ENCODE measurements at places on chromosomes 2 and 18.
A peak's percentile ranks its signal among the peaks of the same experiment; 100 is the strongest.

DNA sequence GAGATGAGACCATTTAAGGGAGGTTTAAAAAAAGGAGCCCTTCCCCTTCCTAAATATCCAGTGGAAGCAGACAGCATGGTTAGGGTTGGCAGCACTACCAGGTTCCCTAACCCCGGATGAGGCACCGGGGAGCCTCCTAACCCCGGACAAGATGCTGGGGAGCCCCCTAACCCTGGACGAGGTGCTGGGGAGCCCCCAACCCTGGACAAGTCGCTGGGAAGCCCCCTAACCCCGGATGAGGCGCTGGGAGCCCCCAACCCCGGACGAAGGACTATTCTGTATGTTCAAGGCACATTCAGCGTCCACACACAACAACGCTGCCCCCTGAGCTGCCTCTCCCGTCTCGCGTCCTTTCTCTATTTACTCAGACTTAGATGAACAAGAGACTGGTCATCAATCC lies 51.9 kb downstream of the ANKMY1 start:
- no peak for DNase-seq

- DNase-seq, result no peak
Measured at GRCh38 chr2:128316777-128317180, 1.9 kb downstream of the HS6ST1 start.

GRCh38 chr2:109453371-109453995 lies 160.3 kb downstream of the SEPTIN10 start:
- no peak for DNase-seq

DNA sequence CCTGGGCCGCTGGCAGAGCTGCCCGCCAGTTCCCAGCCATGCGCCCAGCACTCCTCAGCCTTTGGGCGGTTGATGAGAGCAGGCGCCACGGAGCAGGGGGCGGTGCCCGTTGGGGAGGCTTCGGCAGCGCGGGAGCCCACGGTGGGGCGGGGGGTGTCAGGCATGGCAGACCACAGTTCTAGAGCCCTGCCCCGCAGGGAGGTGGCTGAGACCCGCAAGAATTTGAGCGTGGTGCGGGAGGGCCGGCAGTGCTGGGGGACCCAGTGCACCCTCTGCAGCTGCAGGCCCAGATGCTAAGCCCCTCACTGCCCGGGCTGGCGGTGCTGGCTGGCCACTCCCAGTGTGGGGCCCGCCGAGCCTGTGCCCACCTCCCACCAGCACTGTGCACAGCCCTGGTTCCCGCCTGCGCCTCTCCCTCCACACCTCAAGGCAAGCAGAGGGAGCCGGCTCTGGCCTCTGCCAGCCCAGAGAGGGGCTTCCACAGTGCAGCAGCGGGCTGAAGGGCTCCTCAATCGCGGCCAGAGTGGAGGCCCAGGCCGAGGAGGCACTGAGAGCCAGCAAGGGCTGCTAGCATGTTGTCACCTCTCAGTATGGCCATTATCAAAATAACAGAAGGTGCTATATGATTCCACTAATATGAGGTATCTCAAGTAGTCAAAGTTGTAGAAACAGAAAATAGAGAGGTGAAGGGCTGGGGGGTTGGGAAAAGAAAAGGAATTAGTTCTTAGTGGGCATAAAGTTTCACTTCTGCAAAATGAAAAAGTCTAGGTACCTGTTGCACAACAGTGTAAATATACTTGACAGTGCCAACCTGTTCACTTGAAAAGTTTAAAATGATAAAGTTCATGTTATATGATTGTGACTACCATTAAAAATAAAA lies 72.3 kb downstream of the SH3YL1 start:
- DNase-seq, result no peak

GRCh38 chr2:204538182-204539018 lies 6.9 kb upstream of the PARD3B start:
- DNase-seq, result no peak

DNA sequence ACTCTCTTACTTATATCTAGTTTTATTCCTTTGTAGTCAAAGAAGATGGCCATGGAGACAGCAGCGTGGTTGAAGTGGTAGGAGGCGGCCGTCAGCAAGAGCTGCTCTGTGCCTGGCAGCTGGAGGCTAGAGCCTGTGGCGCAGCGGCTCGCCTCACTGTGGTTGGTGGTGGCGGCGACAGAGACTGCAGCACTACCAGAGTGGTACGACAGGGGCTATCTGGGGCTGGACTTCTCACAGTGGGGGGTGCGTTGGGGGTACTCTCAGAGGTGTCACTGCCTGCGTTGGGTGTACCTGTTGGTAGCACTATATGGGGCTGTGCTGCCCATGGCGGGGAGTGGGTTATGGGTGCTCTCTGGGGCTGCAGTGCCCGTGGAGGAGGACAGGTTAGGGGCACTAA lies 8.5 kb upstream of the ANKRD62 start:
- DNase-seq, result no peak

GRCh38 chr2:155062250-155062921 lies 363.9 kb downstream of the KCNJ3 start:
- no peak for DNase-seq

DNA sequence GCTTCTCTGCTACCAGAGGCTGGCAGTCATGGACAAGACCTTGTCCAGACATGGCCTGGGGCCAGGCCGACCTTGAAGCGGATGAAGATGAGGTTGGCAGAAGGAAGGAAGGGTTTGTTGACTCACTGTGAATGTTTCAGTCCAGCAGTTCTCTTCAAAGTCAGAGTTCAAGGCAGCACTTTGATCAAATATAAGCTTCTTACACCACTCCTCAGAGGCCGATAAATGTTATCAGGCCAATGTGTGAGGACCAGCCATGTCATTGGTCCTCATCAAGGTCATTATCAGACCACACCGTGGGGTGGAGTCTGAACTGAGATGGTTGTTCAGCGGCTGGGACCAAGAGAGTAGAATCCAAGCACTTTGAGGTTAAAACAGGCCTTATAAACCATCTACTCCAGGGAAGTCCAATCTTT lies 35.5 kb downstream of the QPCT start:
- no peak for DNase-seq

DNA sequence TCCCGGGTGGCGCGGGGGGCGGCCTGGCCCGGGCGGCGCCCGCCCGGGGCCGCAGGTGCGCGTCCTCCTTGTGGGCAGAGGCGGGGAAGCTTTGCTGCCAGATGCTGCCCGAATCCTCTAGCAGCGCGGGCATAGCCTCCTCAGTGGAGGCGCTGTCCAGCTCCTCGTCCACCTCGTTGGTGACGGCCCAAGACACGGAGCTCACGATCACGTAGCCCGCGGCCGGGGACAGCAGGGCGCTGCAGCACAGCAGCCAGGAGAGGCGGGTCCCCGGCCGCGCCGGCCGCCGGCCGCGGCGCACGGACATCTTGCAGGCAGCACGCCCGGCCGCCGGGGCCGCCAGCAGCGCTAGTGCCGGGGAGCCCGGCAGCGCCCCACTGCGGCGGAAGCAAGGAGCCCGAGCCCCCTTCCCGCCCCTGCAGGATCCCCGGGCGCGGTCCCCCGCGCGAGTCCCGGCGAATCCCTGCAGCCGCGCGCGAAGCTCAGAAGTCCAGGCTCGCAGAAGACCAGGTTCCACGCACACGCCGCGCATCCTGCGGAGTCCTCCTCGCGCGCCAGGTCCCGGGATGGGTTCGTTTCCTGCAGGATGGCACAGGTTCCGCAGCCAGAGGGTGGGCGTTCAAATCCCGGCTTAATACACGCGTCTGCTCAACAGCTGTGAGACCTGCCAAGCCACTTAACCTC lies at the start of gene CREG2:
Gene CREG2 (minus strand): TSS at position 353 of the 684 bp plus-strand sequence. CDS start 46 bp downstream, at position 307.
- DNase-seq, result peak; percentile 32

- DNase-seq, result no peak
Measured at GRCh38 chr2:205290299-205290698, 392.0 kb upstream of the NRP2 start.

GRCh38 chr2:17160594-17160993 lies 357.6 kb downstream of the RAD51AP2 start:
- no peak for DNase-seq

DNA sequence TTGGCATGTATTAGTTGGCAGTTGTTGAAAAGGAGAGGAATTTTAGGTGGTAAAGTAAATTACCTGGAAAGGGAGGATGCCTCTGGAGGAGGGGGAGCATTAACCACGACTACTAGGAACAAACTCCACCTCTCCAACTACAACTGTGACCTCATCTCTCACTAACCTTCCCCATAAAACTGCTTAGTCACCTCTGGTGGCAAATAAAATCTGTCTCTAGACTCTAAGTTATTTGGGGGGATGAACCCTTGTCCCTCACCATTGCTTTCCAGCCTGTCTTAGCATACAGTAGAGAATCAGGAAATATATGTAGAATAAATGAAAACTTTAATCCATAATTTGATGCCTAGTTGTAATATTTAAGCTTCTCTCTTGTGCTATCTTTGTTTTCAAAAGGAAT lies 27.6 kb upstream of the MYO1B start:
- no peak for DNase-seq

DNA sequence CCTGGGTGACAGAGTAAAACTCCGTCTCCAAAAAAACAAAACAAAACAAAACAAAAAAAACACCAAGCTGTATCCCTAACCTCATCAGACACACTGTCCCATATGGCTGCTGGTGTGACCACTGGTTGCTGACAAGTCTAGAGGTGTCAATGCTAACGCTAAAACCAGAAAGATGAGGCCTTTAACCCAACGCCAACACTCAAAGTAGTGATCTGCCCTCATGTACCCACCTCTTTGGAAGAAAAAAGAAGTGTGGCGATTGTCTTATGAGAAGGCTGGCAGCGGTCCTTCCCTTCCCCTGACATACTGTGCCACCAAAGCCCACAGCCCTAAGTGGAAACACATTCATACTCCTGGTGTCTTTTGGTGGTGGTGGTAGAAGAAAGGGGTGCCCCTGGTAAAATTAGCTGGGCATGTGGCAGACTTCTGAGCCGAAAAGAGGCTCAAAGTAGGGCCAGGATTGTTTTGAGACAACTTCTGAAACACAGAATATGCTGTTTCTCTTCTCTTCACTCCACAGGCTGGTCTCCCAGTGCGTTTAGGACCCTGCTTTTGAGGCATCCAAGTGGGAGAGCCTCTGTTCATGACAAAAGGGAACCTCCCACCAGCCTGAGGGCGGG lies 9.8 kb downstream of the SERTAD2 start:
- no peak for DNase-seq

- DNase-seq, result no peak
Measured at GRCh38 chr2:144213797-144214196, 306.1 kb downstream of the ZEB2 start.

DNA sequence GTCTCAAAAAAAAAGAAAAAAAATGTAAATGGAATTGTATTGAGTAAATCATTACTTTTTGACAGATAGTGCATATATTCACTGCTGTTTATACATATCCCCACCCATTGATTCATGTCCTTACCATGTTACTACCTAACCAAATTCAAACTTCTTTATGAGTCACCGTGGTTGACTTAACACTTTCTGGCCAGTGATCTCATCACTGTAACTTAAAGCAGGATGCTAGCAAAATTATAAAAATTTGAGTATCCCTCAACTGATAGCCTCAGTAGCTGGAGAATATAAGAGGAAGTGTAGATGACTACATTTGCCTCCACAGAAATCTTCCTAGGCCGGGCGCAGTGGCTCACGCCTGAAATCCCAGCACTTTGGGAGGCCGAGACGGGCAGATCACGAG lies 13.4 kb downstream of the CNOT9 start:
- DNase-seq, result no peak

GRCh38 chr2:75459565-75460310 lies 101.0 kb downstream of the EVA1A start:
- DNase-seq, result no peak

DNA sequence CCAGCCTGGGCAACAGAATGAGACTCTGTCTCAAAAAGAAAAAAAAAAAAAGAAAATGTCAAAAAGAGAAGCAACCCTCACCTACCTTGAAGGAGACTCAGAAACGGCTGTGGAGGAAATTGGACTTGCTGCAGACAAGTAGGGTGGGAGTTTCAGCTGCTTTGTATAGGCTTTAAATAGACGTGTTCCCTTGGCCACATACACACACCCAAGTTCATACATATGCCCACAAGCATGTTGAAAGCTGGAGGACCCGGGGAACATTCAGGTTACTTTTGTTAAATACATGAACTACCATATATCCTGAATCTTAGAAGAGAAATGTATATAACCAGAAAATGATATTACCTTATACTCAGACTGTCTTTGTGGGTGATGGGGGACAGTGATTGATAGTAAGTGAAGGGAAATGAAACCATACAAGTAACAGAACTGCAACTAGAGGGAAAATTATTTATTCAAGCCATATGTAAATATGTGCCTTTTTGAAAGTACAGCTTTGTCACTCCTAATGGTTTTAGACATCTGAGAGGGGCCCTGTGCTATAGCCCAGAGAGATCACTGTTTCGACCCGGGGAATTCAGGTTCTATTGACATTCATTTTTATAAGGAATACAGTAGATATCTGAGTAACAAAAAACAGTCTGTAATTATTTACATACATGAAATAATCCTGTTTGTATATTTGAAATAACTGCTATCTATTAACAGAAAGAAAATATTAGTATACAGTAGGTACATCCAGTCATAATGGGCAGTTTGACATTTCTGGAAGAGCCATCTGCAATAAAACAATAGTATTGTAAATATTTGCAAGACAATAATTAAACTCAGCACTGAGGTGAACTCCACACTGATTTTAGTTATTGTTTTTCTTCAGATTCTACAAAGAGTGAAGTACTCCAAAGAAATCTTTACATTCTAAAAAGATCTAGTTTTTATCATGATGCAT lies 48.0 kb upstream of the TGIF1 start:
- no peak for DNase-seq
